EL (cell line): ENCODE measurements at places on chromosomes 12 and 14.

DNA sequence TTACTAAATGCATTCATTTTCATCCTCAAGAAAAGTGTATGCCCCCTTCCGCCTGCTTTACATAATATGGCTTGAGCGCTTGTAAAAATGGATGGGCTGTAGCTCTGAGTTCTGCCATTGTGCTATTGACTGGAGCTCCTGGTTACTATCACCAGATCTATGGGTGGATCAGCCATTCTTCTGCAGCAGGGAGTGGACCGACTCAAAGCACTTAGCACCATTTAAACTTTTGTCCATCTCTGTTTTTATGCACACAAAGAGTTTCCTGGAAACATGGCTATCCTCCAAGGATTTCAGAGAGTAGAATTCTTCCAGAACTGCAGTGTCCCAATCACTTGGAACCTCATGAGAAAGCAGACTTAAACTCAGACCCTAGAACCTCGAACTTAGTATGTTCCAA, 4.5 kb upstream of the NUMB start:
- no peak for DNase-seq

GRCh38 chr14:42624980-42625761, 1018.5 kb downstream of the LRFN5 start:
- DNase-seq, result no peak

- DNase-seq, result peak; percentile 27
These were observed 132.7 kb downstream of the SLC41A2 start for GRCh38 chr12:104825408-104825807.

DNA sequence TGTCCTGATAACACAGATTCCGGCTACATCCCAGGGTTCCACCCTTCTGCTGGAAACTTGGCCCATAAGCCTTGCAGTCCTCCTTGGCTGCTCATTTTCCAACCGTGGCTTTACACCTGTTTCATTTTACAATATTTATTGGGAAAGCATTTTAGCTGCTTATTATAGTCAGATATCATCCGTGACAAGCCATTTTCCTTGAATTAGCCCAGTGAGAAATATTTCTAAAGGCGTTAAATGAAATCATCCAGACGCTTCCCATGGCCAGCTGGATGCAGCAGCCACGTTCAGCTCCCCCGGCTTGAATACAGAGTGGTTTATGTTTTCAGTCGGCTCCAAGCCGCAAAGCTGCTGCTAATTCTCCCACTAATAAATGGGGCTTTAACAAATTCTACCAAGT, 245.0 kb upstream of the PELI2 start:
- no peak for DNase-seq

GRCh38 chr14:74089251-74090020, 4.7 kb downstream of the LIN52 start:
- DNase-seq, result no peak

- DNase-seq, result peak; percentile 34
These were observed 243.1 kb downstream of the BCAT1 start for GRCh38 chr12:24705741-24706358.

DNA sequence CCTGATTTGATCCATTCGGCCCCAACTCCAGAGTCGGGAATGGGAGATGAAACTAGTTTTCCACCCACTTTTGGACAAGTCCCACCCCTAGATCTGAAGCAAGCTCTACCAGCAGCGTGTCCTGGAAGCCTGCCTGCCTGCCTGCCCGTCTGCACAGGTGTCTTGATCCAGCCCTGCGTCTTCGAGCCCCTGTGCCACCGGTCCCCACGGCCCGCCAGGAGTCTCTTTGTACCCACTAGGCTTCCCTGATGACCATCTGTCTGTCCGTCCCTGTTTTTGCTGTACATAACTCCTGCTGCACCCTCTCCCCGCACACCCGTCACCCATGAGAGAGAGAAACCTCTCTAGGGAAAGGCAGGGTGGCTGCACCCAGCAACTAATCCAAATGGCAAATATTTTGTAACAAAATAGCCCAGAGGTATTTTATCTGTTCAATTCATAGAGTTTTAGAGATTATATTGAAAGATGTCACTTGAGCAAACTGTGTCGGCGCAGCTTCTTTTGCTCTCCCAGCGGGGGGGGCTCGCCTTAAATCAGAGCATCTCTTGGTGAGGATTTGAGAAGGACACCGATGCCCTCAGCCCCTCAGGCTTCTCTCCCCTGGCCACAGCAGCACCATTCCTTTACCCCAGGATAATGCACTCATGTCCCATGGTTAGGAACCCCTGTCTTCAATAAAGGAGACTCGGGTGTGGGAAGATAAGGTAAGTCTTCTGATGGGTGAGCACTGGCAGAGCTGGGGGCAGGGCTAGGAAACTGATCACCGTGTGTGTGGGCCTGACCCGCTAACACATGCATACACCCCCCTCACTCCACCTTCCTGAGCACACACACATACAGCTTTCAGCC, 35.8 kb downstream of the SLC6A12 start:
- no peak for DNase-seq

- DNase-seq, result no peak
These were observed 62.0 kb downstream of the ST8SIA1 start for GRCh38 chr12:22272335-22273151.

- no peak for DNase-seq
These were observed 230.7 kb upstream of the PRKD1 start for GRCh38 chr14:30158299-30158698.

DNA sequence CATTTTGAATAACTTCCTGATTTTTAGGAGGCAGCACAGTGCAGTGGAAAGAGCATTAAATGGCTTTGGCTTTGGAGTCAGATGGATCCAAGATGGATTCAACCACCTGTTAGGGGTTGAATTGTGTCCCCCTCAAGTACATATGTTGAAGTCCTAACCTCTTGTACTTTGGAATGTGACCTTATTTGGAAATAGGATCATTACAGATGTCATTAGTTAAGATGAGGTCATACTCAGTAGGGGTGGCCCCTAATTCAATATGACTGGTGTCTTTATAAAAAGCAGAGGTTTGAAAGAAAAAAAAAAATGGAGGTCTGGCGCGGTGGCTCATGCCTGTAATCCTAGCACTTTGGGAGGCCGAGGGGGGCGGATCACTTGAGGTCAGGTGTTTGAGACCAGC, 18.8 kb downstream of the ATP5MC2 start:
- DNase-seq, result no peak

DNA sequence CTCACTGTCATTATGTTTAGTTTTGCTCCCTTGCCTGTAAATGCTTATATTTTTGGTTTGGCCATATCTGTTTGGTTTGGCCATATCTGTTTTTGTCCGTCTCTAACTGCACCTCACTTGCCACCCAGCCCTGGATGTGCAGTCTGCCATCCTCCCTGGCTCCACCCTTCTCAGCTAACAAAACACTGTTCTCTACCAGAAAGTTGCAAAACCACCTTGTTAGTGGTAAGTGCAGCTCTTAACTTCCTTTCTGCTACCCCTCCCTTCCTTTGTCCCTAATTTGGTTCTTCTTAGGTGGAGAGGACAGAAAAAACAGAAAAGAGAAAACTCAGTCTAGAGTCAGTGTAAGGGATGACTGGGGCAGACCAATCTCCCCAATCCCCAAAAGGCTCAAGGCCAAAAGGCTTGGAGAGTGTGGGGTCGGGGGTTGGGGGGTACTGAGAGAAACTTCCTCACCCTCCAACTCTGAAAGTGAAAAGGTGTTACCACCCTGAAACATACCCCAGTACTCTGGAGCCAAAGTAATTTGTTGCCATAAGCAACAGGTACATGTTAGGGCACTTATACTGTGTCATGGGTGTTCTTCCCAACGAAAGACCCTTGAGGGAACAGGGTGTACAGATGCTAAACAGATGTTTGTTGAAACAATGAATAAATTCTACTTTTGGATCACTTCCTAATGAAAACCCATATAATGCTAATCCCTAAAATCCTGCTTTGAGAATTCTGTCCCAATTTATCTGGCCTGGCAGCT, 5.0 kb downstream of the BIN2 start:
- DNase-seq, result no peak

GRCh38 chr14:87800216-87800615, 192.8 kb downstream of the GALC start:
- DNase-seq, result no peak

DNA sequence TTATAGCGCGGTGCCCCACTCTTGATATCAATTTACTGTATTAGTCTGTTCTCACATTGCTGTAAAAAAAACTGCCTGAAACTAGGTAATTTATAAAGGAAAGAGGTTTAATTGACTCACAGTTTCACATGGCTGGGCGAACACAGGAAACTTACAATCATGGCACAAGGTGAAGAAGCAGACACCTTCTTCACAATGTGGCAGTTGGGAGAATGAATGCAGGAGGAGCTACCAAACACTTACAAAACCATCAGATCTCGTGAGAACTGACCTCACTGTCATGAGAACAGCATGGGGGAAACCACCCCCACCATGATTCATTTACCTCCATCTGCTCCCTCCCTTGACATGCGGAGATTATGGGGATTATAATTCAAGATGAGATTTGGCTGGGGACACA, 42.3 kb downstream of the FBXO34 start:
- no peak for DNase-seq

GRCh38 chr12:49154221-49154620, 23.0 kb upstream of the TUBA1B start:
- no peak for DNase-seq

DNA sequence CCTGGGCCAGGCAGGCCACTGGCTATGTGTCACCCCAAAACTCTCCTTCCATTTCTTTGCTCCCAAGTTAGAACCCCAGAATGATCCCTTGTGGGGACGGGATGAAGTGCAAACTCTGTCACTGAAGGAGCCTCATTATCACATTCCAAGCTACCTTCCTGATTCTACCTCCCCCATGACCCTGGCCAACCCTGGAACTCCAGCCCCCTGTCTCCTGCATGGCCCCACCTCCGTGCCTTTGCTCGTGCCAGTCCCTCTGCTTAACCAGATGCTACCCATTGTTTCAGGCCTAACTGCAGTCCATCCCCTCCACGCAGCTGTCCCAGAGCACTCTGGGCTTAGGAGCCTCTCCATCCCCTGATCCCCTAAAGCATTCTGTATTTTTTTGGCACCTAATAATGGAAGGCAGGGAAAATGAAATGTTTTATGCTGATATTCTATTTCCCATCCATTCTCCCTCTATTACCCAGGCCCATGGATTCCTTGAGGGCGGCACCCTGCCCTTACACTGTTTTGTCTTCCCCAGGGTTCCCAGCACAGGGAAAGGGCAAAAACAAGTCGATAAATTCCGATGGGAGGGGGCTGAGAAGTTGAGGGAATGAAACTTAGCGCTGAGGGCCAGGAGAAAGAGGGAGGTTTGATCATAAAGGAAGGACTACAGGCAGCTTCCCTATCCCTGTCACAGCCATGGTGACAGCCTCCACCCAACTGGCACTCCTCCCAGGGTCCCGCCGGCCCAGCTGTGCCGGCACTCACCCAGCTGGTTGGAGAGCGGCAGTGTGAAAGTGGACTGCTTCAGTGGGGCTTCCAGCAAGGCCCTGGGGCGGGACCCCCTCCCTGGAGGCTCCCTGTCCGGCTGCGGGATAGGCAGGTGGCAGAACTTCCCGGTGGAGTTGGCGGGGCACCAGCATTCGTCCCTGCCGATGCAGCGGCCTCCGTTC, 58.1 kb downstream of the ISCA2 start:
- no peak for DNase-seq

- peak; percentile 92 for DNase-seq
These were observed 9.9 kb downstream of the TBK1 start for GRCh38 chr12:64461634-64462414.
